GM12891 (cell line): ENCODE measurements at places on chromosomes 5 and 9.

GRCh38 chr9:103319979-103320378 lies 324.8 kb downstream of the CYLC2 start:
- DNase-seq = no peak

- DNase-seq = peak; percentile 62
These were observed 47.5 kb downstream of the DAB2IP start for GRCh38 chr9:121698627-121699570.

DNA sequence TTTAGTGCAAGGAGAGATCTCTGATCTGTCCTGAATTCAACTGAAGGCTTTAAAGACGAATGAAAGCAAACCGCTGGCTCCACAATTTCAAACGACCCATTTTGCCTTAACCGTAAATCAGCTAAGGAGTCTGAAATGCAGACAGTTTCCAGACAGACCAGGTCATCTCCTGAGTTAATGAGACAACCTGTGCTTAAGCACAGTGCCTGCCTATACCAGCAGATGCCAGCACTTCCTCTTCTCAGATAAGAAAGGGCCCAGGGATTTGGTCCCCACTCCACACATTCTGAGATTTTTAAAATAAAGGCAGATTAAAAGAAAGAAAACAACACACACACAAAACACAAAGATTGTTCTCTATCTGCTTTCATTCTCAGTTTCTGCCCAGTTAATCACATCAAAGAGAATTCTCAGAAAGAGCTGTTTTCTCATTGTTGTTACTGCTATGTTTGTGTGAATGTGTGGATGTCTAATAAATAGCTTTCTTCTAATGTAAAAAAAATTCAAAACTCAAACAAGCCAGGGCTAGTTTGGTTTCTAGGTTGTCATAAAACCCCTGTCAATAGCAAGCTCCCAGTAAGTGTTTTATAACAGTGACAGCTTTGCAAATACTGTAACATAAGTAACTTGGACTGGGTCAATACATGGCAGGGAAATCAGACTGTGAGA lies 157.7 kb upstream of the SLC24A2 start:
- no peak for DNase-seq

DNA sequence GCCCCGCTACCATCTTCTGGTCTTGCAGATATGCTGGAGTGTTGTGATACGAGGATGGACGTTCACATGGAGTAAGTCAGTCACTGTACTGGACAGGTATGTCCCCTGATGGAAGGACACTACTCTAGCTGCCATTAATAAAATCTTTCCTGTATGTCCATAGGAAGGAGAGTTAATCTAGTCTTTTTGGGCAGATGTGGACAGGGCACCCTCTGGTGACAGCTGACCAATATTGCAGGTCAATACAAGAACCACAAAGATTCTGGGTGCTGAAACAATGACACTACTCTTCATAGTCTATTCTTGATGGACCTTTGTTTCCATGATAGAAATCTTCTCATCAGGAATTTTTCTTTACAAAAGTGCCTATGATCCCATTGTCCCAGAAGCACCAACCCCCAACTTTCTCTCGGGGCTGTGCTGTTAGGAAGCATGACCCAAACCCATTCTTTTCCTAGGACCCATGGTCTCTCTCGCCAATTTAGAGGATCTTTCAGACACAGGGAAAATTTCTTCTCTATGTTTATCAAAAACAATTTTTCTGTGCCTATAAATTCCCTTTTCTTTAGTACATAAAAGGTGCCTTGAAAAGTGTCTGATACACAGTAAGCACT lies 376.9 kb downstream of the DTWD2 start:
- peak; percentile 4 for DNase-seq

GRCh38 chr5:4643190-4643589 lies 496.9 kb upstream of the ADAMTS16 start:
- DNase-seq = no peak

- no peak for DNase-seq
These were observed 13.6 kb upstream of the PHF19 start for GRCh38 chr9:120890320-120891244.

DNA sequence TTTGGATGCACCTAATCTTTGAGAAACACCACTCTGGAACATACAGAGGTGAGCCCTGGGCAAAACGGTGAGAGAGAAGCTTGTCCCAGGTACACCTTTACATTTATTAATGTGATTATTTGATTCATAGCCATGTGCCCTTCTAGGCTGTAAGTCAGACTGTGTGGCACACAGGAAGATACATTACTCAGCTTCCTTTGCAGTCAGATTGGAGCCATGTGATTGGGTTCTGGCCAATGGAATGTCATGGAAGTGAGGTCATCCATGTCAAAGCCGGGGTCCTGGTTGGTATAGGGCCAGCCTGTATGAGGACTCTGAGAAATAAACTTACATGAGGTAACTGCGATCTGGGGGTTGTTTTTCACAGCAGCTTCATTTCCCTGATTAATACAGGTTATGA lies 106.8 kb upstream of the CD180 start:
- no peak for DNase-seq

DNA sequence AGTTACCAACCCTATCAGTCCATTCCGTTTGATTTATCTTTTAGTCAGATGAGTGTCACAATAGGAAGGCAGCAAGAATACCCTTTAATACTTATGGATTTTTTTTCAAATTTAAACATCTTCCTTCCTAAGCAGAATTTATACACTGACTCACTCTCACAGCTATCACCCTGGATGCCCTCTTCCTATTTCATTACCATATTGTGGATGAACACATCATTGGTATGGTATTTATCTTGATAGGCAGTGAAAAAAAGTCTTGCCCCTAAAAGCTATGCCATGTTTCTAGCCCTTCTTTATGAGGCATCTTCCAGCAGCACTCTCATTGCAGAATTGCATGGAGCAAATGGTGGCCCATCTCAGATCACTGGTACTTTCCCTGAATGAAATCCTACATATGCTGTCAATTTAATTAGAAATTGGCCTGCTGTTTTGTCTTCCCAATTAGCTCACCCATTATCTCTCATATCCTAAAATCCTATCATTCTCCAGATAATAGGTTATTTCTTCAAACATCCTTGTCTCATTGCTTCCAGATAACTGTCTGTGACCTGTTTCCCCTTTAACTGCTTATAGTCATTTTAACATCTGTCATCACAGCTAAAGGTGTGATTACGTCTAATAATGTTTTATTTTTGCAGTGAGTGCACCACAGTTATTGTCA lies 433.5 kb upstream of the POU5F2 start:
- no peak for DNase-seq

DNA sequence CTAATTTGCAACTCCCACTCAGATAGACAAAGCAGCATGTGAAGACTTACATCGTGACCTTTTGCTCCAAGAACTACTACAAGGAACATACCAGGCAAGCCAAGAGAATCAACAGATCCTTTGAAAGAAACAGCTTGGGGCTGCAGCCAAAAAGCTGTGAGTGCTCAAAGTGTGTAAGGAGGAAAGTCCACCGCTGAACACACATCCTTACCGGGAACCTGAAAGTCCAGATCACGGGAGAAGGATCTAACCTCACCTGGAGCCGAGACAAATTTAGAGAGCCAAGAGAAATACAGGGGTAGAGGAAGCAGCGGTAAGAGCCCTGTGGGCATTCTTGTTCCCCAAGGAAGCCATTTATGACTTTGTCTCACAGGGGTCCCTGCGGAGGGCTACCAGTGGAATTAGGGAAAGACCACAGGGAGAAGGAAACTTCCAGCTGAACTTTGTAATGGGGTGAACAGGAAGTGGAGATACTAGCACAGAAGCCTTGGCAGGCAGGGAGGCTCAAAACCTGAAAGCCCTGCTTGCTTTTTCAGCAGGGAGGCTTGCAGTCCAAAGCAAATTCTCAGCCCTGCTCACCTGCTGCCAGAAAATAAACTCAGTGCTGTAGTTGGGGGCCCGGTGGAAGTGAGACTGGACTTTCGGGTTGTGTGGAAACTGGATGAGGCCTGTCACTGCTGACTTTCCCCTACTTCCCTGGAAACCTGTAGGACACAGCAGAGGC lies 350.2 kb downstream of the DTWD2 start:
- DNase-seq = no peak

- DNase-seq = no peak
These were observed 176.0 kb downstream of the SLC12A2 start for GRCh38 chr5:128259607-128260021.

DNA sequence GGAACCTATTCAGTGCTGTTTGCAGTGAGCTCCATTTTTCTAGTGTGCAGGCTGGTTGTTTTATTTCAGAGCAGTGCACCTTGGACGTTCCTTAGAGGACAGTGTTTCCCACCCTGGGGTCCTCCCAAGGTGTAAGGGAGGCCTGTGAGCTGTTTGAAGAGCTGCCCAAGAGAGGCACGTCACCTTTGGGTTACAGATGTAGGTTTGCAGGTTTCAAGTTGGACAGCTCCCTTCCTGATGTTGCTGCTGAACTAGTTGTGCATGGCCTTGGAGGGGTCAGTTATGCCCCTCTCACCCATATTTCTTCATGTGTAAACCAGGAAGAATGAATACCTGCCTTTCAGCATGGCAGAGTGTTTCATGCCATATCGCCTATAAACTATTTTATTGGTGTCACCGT lies 34.7 kb upstream of the POMT1 start:
- DNase-seq = no peak

DNA sequence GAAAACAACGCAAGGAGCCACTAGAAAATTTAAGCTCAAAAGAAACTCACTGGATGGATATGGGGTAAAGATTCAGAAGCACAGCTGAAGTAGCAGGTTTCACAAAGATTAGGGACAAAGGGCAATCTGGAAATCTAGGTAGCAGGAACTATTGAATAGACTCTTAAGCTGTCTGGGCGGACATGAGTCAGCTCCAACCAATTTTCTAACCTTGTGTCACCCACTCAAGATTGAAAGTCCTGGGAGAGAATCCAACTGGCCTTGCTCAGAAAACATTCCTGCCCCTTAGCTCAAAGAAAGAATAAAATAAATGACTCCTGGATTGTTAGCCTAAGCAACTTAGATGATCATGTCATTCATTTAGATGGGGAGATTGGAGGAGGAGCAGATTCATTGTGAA lies 69.2 kb downstream of the STK32A start:
- no peak for DNase-seq

DNA sequence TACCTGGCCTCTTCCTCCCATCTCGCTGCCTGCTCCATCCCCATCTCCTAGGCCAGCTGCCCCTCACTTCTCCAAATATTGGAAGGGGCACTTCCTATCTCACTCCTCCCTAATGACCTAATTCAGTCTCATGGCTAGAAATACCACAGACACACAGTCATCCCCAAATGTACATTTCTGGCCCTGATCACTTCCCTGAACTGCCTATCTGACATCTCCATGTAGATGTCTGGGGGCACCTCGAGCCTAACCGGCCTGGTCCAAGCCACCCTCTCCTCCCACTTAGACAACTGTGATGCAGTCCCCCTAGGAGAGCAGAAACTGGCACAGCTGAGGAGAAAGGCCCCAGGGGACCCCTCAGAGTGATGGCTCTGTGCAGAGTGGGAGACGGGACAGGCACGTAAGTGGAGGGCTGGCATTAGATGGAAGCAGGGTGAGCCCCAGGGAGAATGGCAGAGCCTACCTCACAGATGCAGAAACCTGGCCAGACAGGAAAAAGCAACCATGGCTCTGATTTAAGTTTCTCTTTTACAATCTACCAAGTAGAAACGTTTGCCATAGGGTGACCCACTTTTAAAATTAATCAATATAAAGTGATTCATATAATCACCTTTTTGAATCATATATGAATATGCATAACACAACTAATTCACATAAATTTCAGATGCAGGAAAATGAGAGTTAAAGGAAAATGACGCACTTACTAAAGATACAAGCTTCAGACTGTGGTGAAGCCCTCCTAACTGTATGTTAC lies 22.1 kb downstream of the CAMSAP1 start:
- DNase-seq = no peak

- DNase-seq = no peak
These were observed 338.5 kb downstream of the PLK2 start for GRCh38 chr5:58121391-58121790.

DNA sequence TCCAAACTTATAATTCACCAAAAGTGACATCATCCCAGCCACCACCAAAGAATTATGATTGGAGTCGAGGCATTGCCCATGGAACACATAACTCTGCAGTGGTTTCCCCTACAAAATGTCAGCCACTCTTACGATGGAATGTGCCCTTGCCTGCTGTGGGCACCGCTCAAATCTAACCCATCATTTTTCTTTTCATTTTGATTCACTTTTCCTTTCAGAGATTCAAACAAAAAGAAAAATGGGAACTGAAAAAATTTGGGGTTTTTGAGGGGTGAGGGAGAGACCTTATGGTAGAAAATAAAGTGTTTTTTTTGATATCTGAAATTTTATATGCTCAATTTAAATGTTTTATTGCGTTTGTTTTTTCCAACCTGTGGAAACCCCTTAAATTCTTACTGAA lies 28.1 kb downstream of the SMARCA2 start:
- no peak for DNase-seq
